ENCODE measurements at places on chromosomes 6 and 20.
A peak's percentile ranks its signal among the peaks of the same experiment; 100 is the strongest.

GRCh38 chr6:108914235-108915022 is 66.2 kb downstream of the ARMC2 start:
- peak; percentile 19 for DNase-seq

DNA sequence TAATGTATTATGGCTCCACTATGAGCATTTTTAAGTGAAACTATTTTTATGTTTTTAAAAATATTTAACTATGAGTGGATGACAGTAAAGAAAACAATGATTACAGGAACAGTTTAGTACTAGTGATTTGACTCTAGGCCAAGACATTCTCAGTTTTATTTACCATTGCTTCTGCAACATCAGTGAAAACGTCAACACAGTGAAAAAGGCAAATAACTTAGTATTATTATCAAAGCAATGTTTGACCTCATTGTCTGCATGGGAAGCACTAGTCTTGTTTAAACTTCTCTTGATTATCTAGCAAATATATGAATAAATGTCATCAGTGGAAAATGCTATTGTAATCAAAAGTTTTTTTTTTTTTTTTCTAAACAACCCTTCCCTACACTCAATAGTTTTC is 165.0 kb downstream of the HTR1B start:
- no peak for DNase-seq

- no peak for DNase-seq
These were observed 17.6 kb downstream of the NEDD9 start for GRCh38 chr6:11214901-11215300.

- DNase-seq, result peak; percentile 60
These were observed 13.9 kb upstream of the KLHL31 start for GRCh38 chr6:53679446-53679933.

GRCh38 chr6:131740161-131740560 is 29.3 kb upstream of the CTAGE9 start:
- no peak for DNase-seq

- no peak for DNase-seq
These were observed 167.3 kb downstream of the BCAS1 start for GRCh38 chr20:53902968-53903651.

DNA sequence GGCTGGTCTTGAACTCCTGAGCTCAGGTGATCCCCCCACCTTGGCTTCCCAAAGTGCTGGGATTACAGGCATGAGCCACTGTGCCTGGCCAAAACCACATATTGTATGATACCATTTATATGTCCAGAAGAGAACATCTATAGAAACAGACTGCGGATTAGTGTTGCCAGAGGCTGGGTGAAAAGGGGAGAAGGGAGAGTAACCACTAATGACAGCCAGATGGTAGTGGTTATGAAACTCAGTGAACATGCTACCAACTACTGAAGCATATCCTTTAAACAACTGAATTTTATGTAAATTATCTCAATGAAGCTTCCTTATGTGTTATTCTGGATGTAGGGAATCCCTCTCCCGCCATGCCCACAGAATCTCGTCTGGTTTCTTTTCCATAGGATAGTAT is 15.7 kb downstream of the SLC23A2 start:
- DNase-seq, result no peak

- DNase-seq, result no peak
These were observed 121.8 kb upstream of the SLC35B3 start for GRCh38 chr6:8557014-8557748.

DNA sequence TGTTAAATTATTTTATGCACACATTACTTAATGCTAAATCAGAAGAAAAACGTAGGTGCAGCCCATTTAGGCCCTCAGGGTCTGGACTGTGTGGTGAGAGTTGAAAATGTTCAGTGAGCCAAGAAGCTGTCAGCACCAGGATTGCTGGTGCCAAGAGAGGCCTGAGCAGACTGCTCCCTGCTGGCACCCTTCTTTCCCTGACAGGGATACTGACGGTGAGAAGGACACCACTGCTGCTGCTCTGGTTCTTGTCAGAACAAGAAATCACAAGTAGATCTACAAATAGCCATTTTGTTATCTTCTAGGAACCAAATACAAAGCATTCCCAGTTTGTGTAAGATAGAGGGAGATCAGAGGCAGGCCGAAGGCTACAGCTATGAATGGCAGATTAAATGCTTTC is 48.7 kb upstream of the CRISP1 start:
- DNase-seq, result no peak

- DNase-seq, result no peak
These were observed 235.4 kb downstream of the CDKAL1 start for GRCh38 chr6:20769631-20770030.

- DNase-seq, result no peak
These were observed 200.3 kb upstream of the PTCHD4 start for GRCh38 chr6:48311301-48311700.

DNA sequence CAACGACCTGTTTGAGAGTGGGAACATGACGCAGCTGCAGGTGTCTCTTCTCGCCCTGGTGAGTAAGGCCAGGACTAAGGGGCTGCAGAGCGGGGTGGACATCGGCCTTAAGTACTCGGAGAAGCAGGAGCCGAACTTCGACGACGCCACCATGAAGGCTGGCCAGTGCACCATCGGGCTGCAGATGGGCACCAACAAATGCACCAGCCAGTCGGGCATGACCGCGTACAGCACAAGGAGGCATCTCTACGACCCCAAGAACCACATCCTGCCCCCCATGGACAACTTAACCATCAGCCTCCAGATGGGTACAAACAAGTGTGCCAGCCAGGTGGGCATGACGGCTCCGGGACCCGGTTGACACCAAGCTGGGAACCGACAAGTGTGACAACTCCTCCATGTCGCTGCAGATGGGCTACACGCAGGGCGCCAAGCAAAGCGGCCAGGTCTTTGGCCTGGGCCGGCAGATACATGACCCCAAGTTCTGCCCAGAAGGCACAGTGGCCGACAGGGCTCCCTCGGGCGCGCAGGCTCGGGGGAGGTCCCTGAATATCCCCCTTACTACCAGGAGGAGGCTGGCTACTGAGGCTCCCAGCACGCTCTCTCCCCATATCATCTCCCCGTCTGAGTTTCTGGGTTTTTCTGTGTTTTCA is 15.9 kb upstream of the AMD1 start:
- no peak for DNase-seq

- no peak for DNase-seq
These were observed 61.2 kb downstream of the VAPB start for GRCh38 chr20:58450254-58450653.

- DNase-seq, result no peak
These were observed 52.1 kb downstream of the SNX5 start for GRCh38 chr20:17916433-17916891.

- no peak for DNase-seq
These were observed 172.0 kb downstream of the ZDHHC14 start for GRCh38 chr6:157552820-157553485.

- DNase-seq, result peak; percentile 60
These were observed 42.4 kb upstream of the GNRH2 start for GRCh38 chr20:3000852-3001523.

DNA sequence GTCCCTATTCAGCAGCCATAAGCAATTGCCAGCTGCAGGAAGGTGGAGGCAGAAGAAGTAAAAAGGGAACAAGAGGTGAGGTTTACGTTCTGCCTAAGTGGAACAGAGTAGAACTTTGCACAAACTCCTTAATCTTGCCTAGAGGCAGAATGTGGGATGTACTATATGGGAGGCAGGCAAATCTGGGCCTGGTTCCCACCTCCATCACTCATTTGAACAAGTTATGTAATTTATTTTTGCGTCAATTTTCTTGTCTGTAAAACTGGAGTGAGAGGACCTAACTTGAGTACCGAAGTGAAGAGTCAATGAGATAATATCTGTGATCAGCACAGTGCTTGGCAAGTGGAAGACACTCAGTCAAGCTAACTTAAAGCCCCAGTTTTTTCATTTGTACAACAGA is 2.0 kb upstream of the TPBG start:
- no peak for DNase-seq

DNA sequence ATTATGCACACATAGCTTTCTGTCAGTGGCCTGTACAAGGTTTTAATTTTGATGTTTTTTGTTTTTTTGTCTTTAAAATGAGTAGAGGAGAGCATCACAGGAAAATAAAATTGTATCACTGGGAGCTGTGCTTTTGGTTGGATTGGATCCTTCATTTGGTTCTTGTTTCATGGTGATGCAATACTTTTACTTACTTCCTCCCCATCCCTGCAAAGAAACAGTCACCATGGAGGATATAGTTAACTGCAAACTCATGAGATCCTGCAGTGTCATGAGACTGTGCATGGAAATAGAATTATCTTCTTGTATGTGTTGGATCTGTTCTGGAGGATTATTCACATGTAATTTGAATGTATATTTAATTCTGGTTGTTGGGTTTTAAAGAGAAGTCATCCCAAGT is 122.3 kb downstream of the JARID2 start:
- no peak for DNase-seq

All from A549 (cell line).